ENCODE measurements at places on chromosomes 16 and 17.

DNA sequence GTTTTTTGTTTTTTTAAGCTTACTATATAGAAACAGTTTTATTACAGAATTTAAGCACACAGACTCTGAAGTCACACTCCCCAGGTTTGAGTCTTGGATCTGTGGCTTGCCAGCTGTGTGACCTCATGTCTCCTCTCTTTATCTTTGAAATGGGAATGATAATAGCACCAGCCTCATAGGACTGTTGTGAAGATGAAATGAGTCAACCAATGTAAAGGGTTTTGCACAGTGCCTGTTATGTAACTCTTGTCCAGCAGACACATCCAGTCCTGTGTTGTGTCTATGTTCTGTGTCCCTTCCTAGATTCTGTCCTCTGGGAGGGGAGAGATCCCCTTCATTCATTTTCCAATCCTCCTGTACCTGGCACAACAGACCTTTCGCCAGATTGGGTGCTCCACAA lies 3.1 kb upstream of the CPD start:
- no peak for DNase-seq

- no peak for DNase-seq
Observed at GRCh38 chr16:73713778-73714495, 582.7 kb upstream of the PSMD7 start.

GRCh38 chr17:62819511-62820221 lies 11.6 kb upstream of the MARCHF10 start:
- no peak for DNase-seq

DNA sequence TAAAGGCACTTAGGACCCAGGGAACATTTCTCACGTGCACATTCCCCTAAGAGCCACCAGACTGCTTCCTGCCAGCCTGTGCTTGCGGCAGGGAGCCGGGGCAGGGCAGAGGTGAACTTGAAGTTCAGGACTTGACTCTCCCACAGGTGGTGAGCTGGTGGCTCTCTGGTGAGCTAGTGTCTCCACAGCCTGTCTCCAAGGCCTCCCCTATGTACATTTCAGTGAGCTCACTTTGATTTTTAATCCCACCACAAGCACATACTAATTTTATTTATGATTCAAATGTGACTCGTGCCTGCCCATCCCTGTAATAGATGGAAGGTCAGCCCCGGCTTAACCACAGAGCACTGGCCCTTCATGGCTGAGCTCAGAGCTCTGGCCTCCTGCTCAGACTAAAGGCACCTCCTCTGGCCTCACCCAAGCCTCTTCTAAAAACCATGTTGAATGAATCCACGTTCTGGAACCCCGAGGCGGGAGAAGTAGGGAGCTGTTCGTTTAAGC lies 9.2 kb downstream of the SNN start:
- DNase-seq = no peak

DNA sequence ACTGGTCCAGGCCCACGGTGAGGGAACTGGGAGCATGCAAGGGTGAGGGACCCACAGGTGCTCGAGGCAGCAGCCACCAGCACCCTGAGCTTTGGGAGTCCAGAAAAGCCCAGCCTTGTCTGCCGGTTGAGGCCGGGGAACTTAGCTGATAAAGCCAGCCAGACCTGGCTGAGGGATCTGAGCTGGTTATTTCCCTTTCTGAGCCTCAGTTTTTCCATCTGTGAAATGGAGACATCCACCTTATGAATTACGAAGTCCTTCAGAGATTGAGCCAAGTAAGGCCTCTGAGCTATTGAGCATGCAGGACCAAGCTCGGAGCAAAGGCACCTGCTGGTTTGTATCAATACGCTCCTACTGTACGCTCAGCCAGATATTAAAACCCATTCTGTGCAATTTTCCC lies 13.8 kb downstream of the NECAB2 start:
- DNase-seq = no peak

GRCh38 chr17:79939755-79940458 lies 95.8 kb downstream of the TBC1D16 start:
- no peak for DNase-seq

DNA sequence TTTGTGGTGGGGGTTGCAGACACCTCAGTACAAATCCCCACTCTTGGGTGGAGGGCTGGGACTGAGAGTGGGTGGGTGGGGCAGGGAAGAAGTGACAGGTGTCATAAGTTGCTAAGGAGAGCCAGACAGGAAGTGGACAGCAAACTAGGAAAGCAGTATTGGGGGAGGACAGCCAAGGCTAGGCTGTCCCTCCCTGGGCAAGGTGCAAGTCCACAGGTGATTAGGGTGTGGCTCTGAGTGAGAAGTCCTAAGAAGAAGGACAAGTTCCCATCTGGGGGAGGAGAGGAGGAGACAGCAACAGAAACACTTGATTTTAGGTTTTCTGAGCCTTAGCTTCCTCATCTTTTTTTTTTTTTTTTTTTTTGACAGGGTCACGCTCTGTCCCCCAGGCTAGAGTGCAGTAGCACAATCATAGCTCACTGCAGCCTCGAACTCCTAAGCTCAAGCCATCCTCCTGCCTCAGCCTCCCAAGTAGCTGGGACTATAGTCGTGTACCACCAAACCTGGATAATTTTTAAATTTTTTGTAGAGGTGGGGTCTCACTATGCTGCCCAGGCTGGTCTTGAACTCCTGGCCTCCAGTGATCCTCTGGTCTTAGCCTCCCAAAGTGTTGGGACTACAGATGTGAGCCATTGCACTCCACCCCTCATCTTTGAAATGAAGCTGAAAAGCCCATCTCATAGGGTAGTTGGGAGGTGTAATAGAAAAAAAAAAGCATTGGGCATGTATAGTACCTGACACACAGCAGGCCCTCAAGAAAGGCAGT lies 2.5 kb downstream of the MAPK3 start:
- DNase-seq = no peak

DNA sequence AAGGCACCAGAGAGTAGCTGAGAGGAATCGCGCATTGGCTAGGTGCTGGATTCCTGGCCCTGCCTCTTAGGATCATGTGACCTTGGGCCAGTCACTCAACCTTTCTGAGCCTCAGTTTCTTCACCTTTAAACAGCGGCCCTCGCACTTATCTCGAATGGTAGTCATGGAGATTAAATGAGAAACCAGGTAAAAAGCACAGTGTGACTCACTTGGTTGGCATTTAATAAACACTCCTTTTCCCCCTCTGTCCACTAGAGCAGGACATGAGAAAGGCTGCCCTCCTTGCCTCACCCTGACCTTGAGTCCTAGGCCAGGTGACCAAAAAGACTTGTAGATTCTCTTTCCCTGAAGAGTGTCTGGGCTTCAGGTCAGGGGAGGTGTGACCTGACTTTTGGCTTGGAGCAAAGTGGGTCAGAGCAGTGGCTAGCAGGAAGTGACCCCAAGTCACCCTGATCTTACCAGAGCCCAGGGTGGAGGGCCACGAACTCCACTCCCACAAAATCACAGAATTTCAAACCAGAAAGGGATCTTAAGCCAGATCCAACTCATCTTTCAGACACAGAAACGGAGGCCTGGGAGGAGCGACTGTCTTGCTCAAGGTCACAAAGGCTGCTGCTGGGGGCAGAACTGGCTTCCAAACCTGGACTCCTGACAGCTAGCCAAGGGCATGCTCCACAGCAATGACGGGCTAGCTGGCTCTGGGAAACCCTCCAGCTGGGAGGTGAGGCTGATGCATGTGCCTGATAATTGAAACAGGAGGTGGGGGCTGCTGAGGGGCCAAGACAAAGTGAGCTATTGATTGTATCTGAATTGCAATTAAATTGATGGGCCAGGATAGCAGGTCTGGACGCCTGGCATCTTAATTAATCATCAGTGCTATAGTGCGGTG lies 65.2 kb downstream of the PIPOX start:
- DNase-seq = no peak

DNA sequence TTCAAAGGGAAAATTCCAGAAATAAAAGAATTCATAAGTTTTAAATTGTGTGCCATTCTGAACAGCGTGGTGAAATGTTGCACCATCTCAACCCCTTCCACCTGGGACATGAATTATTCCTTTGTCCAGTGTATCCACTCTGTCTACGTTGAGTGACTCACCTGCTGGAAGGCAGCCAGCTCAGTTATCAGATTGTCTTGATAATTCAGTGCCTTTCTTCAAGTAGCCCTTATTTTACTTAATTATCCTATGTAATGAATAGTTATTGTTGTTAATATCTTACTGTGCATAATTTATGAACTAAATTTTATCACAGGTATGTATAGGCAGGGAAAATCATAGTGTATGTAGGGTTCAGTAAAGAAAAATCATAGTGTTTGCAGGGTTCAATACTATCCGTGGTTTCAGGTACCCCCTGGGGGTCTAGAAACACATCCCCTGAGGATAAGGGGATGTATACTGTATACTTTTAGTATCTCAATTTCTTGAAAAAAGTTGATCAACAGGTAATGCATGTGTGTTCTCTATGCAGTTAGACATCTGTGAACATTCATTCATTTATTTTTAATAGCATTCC lies 7.7 kb upstream of the PCTP start:
- no peak for DNase-seq

- no peak for DNase-seq
Observed at GRCh38 chr17:27975146-27976011, 67.1 kb upstream of the NLK start.

DNA sequence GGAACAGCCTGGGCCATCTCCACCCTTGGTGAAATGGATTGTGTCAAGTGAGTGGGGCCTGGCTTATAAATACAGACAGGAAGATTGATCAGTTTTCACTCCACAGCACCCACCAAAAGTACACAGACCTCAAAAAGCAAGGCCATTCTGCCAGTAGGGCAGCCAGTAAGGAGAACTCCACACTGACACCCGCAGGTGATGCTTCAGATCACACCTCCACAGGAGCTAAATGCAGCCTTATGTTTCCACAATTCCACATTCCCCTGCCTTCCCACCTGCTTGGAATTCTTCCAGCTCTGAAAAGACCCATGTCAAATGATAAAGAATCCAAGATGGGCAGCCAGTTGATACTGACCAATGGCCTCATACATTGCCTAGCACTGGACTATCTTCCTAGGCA lies 191.1 kb downstream of the ZFHX3 start:
- no peak for DNase-seq

- DNase-seq = no peak
Observed at GRCh38 chr17:16938031-16938430, 33.9 kb downstream of the TNFRSF13B start.

GRCh38 chr17:30235386-30236296 lies at the start of gene SLC6A4:
Gene SLC6A4, minus strand, starts transcription at chr17:30235697. Its CDS starts 13,739 bp downstream, at chr17:30221958.
- no peak for DNase-seq

DNA sequence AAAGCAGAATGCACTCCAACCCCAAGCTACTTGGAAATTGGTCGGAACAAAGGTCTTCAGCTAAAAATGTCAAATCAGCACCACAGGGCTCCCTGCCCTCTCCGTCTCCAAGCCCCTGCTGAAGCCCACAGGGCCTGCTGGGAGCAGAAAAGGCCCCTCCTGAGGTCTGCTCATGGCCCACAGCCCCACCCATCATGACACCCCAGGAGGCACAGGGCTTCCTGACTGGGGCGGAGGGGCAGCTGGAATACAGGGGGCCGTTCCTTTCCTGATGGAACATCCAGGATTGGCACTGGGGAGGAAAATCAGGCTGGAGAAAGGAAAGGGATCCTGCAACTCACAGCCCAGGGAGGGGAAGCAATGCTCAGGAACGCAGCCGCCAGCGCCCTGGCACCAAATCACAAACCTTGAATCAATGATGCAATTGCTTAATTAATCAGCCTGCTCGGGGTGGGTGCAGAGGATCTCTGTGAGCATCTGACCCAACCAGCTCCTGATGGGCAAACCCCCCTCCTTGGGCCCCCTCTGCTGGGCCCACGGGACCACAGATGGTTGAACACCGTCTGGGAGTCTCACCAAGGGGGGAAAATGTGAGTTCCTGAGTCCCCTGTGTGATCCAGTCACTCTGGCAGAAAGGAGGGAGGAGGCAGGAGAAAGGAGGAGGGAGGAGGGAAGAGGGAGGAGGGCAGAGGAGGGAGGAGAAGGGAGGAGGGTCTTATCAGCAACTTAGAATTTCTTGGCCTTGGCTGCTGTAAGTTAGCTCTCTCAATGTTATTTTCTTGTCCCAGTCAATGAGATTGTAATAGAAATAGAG lies 155.5 kb downstream of the ZNF423 start:
- DNase-seq = no peak

DNA sequence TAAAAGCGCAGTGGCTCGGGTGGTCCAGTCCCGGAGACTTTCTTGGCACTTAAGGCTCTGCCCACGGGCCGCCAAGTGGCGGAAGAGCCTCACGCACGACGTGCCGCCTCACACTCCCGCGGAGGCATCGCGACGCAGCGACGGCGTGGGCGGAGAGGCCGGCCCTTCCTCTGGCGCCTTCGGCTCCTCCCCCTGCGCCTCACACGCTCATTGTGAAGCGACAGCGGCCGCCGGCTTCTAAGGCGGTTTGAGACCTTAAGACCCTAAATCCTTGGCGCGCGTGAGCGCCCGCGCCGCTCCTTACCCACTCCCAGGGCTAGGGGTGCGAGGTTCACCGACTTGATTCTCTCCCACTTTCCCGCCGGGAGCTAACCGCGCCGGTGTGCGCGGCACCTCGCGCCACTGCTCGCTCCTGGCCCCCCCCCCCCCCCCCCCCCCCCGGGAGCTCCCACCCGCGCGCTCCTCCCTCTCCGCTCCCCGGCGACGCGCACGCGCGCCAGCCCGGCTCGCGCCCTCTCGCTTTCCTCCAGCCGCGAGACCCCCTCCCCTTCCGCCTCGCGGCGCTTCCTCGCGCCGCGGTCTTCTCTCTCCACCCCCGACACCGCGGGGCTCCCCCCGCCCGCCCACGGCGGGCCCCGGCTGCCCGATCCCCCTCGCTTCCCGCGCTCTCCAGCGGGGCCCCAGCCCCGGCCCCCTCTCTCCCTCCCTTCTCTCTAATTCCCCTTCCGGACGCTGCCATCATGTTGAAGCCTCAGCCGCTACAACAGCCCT lies at the start of gene ATXN2L:
TSS of gene ATXN2L (plus strand) at position 480 of the 771 bp plus-strand sequence. CDS start at position 741, 261 bp downstream.
- peak; percentile 84 for DNase-seq

DNA sequence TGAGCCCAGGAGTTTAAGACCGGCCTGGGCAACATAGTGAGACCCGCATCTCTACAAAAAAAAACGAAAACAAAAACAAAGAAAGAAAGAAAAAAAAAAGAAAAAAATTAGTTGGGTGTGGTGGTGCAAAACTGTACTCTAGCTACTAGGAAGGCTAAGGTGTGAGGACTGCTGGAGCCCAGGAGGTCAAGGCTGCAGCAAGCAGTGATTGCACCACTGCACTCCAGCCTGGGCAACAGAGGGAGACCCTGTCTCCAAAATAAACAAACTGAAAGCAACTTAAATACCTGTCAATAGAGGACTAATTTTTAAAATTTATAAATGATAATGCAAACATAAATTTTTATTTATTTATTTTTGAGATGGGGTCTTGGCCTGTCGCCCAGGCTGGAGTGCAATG lies 17.3 kb downstream of the ATP2A1 start:
- no peak for DNase-seq

- no peak for DNase-seq
Observed at GRCh38 chr17:47732399-47733046, 513 bp upstream of the TBX21 start.

- no peak for DNase-seq
Observed at GRCh38 chr17:7956228-7956965, 24.4 kb downstream of the CNTROB start.

DNA sequence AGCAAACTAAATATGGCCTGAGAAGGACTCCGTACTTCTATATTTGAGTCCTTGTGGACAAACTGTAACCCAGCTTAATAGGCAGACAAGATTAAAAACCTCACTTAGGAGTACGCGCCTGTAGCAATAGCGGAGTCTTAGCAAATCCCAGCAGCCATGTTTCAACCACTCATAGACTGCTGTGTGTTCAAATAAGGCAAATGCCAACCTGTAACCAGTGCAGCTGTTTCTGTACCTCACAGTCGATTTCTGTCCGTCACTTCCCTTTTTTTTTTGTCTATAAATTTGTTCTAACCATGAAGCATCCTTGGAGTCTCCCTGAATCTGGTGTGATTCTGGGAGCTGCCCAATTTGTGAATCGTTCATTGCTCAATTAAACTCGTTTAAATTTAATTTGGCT lies 30.2 kb downstream of the TANC2 start:
- DNase-seq = no peak

Data from stimulated activated CD8-positive, alpha-beta memory T cell treated with anti-CD3 and anti-CD28 coated beads, Interleukin-7, amount 100 ng/mL, for 24 hours (primary cell).